ENCODE measurements at places on chromosomes 5 and 9. TPM values are rescaled to one million over a fixed set of nuclear protein-coding genes. Genes with fewer than 3 reads are reported as not detected.

The PCDHGB2 gene
- polyA plus RNA-seq, result 0.30 TPM

The CAMLG gene
- polyA plus RNA-seq, result 104 TPM

The CCDC171 gene
- 9.1 TPM for polyA plus RNA-seq

The CCDC152 gene
- polyA plus RNA-seq, result 1.5 TPM

The WNK2 gene
- 37.1 TPM for polyA plus RNA-seq

The C9 gene
- polyA plus RNA-seq, result not detected

The TAF11L5 gene
- not detected for polyA plus RNA-seq

The IFNA21 gene
- not detected for polyA plus RNA-seq

The CCDC183 gene
- 8.8 TPM for polyA plus RNA-seq

The SNCAIP gene
- polyA plus RNA-seq, result 25.6 TPM

The SLC45A2 gene
- polyA plus RNA-seq, result 1.2 TPM

The GPR150 gene
- not detected for polyA plus RNA-seq

The FST gene
- polyA plus RNA-seq, result 1.1 TPM

The PTPN3 gene
- 3.8 TPM for polyA plus RNA-seq

The CSNK1G3 gene
- polyA plus RNA-seq, result 22.6 TPM

The TLE1 gene
- polyA plus RNA-seq, result 93.0 TPM

The ARHGEF37 gene
- 0.68 TPM for polyA plus RNA-seq

The CRHBP gene
- not detected for polyA plus RNA-seq

The IFNK gene
- polyA plus RNA-seq, result not detected

The SLC23A1 gene
- not detected for polyA plus RNA-seq

The MLLT3 gene
- polyA plus RNA-seq, result 68.9 TPM

The CCL28 gene
- not detected for polyA plus RNA-seq

The PKD2L2 gene
- not detected for polyA plus RNA-seq

The GZMA gene
- polyA plus RNA-seq, result not detected

The RNF224 gene
- polyA plus RNA-seq, result not detected

The SLC27A6 gene
- 0.37 TPM for polyA plus RNA-seq

The IL13 gene
- polyA plus RNA-seq, result 0.25 TPM

The HAVCR1 gene
- not detected for polyA plus RNA-seq

The RALGDS gene
- polyA plus RNA-seq, result 253 TPM

The LURAP1L gene
- 0.59 TPM for polyA plus RNA-seq

The GSN gene
- polyA plus RNA-seq, result 2.4 TPM

The ESM1 gene
- polyA plus RNA-seq, result not detected

The OR1J2 gene
- polyA plus RNA-seq, result not detected

The CCNO gene
- 0.16 TPM for polyA plus RNA-seq

The PRELID1 gene
- polyA plus RNA-seq, result 133 TPM

The ATP10B gene
- not detected for polyA plus RNA-seq

The RAB3C gene
- 94.3 TPM for polyA plus RNA-seq

All from neural cell (in vitro differentiated cells).